ENCODE measurements at places on chromosomes 1 and 21. TPM values are rescaled to one million over a fixed set of nuclear protein-coding genes. Genes with fewer than 3 reads are reported as not detected.
A peak's percentile ranks its signal among the peaks of the same experiment; 100 is the strongest.

GRCh38 chr1:152646656-152647055 is 16.5 kb upstream of the LCE2D start:
- no peaks in the 10 kb centered on the region for H3K4me1 ChIP-seq
- no peaks in the 10 kb centered on the region for H3K27me3 ChIP-seq
- no peak for DNase-seq
- H3K27ac ChIP-seq, result no peak overlapping the region
- H3K36me3 ChIP-seq, result no peaks in the 10 kb centered on the region

DNA sequence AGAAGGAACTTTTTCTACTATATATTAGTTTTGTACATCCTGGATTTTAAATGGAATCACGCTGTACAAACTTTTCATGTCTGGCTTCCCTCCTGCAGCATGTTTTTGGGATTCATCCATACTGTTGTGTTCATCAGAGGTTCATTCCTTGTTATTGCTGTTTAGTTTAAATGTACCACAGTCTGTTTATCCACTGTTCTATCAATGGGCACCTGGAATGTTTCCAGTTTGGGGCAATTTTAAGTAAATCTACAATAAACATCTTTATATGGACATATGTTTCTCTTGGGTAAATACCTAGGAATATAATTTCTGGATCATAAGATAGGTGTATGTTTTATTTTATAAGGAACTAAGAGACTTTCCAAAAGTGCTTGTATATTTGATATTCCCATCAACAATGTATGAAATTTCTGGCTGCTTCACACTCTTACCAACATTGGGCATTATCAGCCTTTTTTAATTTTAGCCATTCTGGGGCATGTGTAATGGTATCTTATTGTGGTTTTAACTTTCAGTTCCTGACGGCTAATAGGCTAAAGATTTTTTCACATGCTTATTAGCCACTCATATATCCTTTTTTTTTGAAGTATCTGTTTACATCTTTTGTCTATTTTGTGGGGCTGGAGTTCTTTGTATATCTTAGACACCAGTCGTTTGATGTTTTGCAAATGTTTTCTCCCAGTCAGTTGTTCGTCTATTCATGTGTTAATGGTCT is 48.8 kb downstream of the RPS6KC1 start:
- no peaks in the 10 kb centered on the region for H3K4me1 ChIP-seq
- H3K27me3 ChIP-seq, result no peaks in the 10 kb centered on the region
- no peak overlapping the region for H3K4me3 ChIP-seq
- peaks cover 25% of the 10 kb centered on the region for H3K36me3 ChIP-seq
- no peak for DNase-seq

- no peaks in the 10 kb centered on the region for H3K4me1 ChIP-seq
- no peaks in the 10 kb centered on the region for H3K27me3 ChIP-seq
- H3K4me3 ChIP-seq, result no peak overlapping the region
- peak overlapping the region; percentile 49 for H3K27ac ChIP-seq
Measured at GRCh38 chr1:7366955-7367665, 404.0 kb upstream of the VAMP3 start.

- no peak overlapping the region for H3K4me3 ChIP-seq
- no peak overlapping the region for H3K27ac ChIP-seq
- DNase-seq, result no peak
- H3K36me3 ChIP-seq, result peaks cover 50% of the 10 kb centered on the region
Measured at GRCh38 chr1:93353286-93353685, 7.6 kb downstream of the DR1 start.

GRCh38 chr1:186303911-186304310 is 71.1 kb downstream of the TPR start:
- no peaks in the 10 kb centered on the region for H3K27me3 ChIP-seq
- no peak overlapping the region for H3K4me3 ChIP-seq
- peaks cover 3% of the 10 kb centered on the region for H3K4me1 ChIP-seq
- H3K36me3 ChIP-seq, result no peaks in the 10 kb centered on the region
- no peak for DNase-seq

GRCh38 chr1:72011721-72012120 is 270.6 kb downstream of the NEGR1 start:
- no peak overlapping the region for H3K27ac ChIP-seq
- no peaks in the 10 kb centered on the region for H3K4me1 ChIP-seq

DNA sequence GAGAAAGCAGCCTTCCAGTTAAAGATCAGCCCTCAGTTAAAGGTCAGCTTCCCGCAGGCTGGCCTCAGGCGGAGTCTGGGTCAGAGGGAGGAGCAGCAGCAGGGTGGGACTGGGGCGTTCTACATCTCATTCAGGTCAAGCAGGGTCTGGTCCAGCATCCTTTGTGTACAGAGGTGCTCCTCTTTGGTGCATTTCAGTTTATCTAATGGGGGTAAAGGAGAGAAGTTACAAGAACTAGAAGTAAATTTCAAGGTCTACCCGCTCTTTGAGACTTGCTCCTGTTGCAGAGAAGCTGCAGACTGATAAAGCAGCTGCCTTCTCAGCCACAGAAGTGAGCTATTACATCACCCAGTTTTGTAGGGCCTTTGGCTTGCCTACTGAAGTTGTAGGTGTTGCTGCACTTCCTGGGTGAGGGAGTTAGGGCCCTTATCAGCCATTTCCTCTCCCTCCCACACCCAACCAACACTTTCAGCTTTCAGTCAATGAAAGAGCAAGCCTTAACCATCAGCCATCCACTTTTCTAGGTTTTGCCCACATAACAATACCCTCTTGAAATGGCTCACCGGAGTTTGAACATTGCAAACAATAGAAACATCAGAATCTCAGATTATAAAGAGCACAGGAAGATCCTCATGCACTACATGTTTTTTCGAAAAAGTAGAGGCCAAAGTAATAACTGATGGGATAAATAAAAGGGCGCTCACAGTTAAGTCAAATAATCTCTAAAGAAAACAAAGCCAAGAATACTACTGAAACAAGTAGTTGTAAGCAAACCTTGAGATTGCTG is 2.8 kb upstream of the NUP210L start:
- peak overlapping the region; percentile 65 for H3K27ac ChIP-seq
- DNase-seq, result no peak
- H3K4me3 ChIP-seq, result no peak overlapping the region

- no peak overlapping the region for H3K27ac ChIP-seq
- no peak for DNase-seq
- H3K27me3 ChIP-seq, result no peaks in the 10 kb centered on the region
- no peak overlapping the region for H3K4me3 ChIP-seq
- no peaks in the 10 kb centered on the region for H3K4me1 ChIP-seq
Measured at GRCh38 chr21:43302062-43302700, 124.8 kb downstream of the SIK1 start.

- DNase-seq, result no peak
- no peak overlapping the region for H3K27ac ChIP-seq
- peaks cover 46% of the 10 kb centered on the region for H3K36me3 ChIP-seq
Measured at GRCh38 chr1:160243767-160244166, 18.6 kb downstream of the DCAF8 start.

DNA sequence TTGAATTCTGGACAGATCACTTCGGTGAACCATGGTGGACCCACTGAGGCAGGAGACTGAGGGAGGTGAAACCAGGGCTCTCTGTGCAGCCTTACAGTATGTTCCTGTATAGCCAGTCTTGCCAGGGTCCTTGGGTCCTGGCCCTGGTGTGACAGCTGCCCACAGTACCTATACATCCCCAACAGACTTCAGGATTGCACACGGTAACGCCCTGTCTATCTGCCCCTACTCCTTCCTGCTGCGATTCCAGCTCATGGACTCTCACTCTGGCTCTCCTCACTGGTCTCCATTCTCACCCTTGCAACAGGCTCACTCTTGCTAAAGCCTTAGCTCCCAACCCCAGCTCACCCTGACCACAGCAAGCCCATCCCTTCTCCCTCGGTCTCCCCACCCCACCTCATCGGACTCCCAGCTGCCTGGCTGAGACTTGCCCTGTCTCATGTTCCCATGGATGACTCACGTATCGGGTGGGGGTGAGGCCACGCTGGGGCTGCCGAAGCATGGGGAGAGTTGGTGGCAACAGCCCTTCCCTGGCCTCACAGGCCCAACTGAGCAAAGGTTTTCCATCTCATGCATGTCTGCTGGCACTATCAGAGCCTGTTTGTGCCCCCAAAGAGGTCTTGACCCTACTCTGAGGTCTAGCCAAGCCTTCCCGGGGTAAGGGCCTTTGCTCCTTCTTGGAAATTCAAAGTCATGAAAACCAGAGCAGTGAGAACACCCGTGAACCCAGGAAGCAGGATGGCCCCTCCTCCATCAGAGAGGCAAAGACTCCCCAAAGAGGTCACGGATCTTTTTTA is 7.1 kb downstream of the PHLDA3 start:
- no peaks in the 10 kb centered on the region for H3K4me1 ChIP-seq
- H3K27ac ChIP-seq, result no peak overlapping the region
- peak; percentile 57 for DNase-seq
- no peaks in the 10 kb centered on the region for H3K27me3 ChIP-seq
- H3K36me3 ChIP-seq, result peaks cover 22% of the 10 kb centered on the region

GRCh38 chr1:208944981-208945451 is 638.5 kb upstream of the CAMK1G start:
- peaks cover 5% of the 10 kb centered on the region for H3K27me3 ChIP-seq
- no peak overlapping the region for H3K27ac ChIP-seq
- H3K36me3 ChIP-seq, result no peaks in the 10 kb centered on the region
- H3K4me3 ChIP-seq, result no peak overlapping the region
- no peak for DNase-seq

DNA sequence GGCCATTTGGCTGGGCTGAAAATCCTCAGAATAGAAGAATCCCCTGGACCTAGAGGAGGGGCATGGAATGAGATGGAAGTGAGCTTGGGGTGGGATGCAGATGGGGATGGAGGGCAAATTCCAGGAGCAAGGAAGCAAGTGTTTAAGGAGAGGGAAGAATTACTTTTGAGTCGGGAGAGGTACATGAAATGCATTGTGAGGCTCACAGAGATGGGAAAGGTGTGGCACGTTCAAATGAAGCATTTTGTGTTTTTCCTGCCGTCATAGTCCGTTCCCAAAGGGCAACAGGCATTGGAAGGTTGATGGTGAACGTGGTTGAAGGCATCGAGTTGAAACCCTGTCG is 30.5 kb downstream of the ATP5PO start:
- DNase-seq, result no peak
- no peak overlapping the region for H3K27ac ChIP-seq
- no peaks in the 10 kb centered on the region for H3K4me1 ChIP-seq
- H3K27me3 ChIP-seq, result no peaks in the 10 kb centered on the region
- H3K4me3 ChIP-seq, result no peak overlapping the region

- no peaks in the 10 kb centered on the region for H3K27me3 ChIP-seq
- DNase-seq, result no peak
- no peak overlapping the region for H3K27ac ChIP-seq
- no peak overlapping the region for H3K4me3 ChIP-seq
- no peaks in the 10 kb centered on the region for H3K4me1 ChIP-seq
Measured at GRCh38 chr1:152743371-152744145, 14.3 kb upstream of the KPRP start.

GRCh38 chr21:32558106-32558505 is 27.2 kb downstream of the TCP10L start:
- H3K36me3 ChIP-seq, result no peaks in the 10 kb centered on the region
- H3K27ac ChIP-seq, result no peak overlapping the region
- no peak overlapping the region for H3K4me3 ChIP-seq
- DNase-seq, result peak; percentile 28
- no peaks in the 10 kb centered on the region for H3K4me1 ChIP-seq

DNA sequence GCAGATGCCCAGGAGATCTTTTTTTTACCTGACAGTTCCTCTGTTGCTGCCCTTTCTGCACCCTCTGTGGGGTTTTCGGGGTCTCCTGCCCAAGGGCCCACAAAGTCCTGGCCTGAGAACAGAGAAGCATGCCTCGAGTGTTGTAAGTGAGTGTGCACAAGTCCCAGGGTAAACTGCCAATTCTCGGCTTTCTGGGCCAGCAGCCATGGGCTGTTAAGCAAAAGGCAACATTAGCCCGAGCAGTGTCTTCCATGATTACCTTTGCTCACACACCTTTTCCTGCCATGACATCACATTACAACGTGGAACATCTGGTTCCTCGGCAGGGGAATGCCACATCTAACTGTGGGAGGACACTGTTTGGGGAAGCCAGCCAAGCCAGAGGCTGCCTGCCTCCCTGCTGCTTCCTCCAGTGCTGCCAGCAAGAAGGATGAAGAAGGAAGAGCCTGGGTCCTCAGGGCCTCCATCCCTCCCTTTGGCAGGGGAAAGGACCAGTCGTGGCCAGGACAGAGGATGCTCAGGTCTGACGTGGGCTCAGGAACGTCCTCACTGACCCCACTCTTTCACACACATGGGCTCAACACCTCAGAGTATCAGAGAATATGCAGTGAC is 485.9 kb downstream of the OMA1 start:
- H3K4me3 ChIP-seq, result no peak overlapping the region
- no peaks in the 10 kb centered on the region for H3K27me3 ChIP-seq
- no peaks in the 10 kb centered on the region for H3K36me3 ChIP-seq
- DNase-seq, result no peak

GRCh38 chr1:108747171-108747850 is 837 bp downstream of the STXBP3 start:
- H3K4me1 ChIP-seq, result no peaks in the 10 kb centered on the region
- DNase-seq, result peak; percentile 88
- peaks cover 6% of the 10 kb centered on the region for H3K36me3 ChIP-seq
- no peaks in the 10 kb centered on the region for H3K27me3 ChIP-seq
- H3K27ac ChIP-seq, result peak overlapping the region; percentile 78

- H3K36me3 ChIP-seq, result no peaks in the 10 kb centered on the region
- peaks cover 3% of the 10 kb centered on the region for H3K27me3 ChIP-seq
- no peaks in the 10 kb centered on the region for H3K4me1 ChIP-seq
- no peak overlapping the region for H3K4me3 ChIP-seq
- DNase-seq, result no peak
Measured at GRCh38 chr1:172466795-172467407, 23.0 kb upstream of the PIGC start.

DNA sequence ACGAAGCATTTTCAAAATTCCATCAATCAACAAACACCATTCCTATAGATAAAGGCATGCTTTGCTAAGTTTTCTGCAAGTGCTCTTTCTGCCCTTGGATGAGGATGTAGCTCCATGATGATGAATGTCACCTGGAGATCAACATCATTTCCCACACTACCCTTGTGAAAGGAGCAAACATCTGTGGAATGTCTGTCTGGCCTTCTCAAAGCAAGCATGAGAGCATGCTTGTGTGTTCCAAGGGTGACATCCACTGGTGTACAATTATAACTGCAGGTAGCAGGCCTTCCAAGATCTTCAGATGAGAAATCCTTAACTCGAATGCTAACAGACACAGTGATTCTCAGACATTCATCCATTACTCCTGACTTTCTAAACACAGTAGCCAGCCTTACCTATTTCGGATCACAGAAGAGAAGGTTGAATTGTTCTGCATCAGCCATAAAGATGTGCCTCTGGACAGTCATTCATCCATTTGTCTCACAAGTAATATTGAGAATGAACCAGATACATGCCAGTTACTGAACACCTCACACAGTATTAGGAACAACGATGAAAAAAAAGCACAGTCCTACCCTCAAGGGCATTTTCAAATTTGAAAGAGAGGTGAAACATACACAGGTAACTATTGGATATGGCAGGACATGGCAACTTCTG is 162.4 kb downstream of the TPR start:
- no peak overlapping the region for H3K27ac ChIP-seq
- peaks cover 10% of the 10 kb centered on the region for H3K4me1 ChIP-seq
- no peaks in the 10 kb centered on the region for H3K36me3 ChIP-seq

The CFAP107 gene
- total RNA-seq, result not detected

The KRTAP13-2 gene
- total RNA-seq, result not detected

The NCAM2 gene
- 0.77 TPM for total RNA-seq

The TMEM222 gene
- 27.6 TPM for total RNA-seq

The REN gene
- not detected for total RNA-seq

The TBX15 gene
- total RNA-seq, result not detected
